NCI-H1436 treated with DMSO at 0.1 percent for 48 hours (cell line): ENCODE measurements at places on chromosomes 6 and 20.

- DNase-seq, result no peak
Measured at GRCh38 chr6:3427687-3428085, 29.2 kb downstream of the SLC22A23 start.

DNA sequence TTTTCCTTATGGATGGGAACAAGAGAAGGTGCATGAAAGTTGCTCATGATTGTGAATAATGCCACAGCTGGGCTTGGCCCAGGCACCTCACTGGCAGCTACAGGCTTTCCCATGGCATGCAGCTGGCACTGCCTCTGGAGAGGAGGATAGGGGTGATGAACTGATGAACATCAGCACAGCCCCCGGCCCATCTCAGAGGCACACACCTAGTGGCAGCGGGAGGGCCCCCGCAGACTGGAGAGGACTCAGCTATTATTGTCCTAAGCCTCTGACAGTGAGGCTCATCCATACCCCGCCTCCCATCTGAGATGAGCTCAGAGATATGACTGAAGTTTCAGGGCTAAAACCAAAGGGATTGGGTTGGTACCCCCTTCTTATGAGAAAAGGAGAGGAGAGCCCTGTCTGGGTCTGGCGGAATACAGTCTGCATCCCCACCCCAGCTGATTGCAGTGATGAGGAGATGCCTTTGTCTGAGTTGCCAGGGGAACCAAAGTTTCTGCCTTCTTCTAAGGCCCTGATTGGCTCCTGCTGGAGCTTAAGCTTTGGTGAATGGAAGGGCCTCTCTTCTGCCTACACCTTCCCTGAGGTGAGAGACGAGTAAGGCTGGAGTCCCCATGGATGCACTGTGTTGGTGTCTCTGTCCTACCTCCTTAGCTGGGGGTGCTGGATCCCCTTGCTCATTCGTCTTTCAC is 27.6 kb upstream of the EPB41L1 start:
- no peak for DNase-seq

GRCh38 chr6:161674930-161675682 is 401.2 kb upstream of the AGPAT4 start:
- DNase-seq, result no peak

DNA sequence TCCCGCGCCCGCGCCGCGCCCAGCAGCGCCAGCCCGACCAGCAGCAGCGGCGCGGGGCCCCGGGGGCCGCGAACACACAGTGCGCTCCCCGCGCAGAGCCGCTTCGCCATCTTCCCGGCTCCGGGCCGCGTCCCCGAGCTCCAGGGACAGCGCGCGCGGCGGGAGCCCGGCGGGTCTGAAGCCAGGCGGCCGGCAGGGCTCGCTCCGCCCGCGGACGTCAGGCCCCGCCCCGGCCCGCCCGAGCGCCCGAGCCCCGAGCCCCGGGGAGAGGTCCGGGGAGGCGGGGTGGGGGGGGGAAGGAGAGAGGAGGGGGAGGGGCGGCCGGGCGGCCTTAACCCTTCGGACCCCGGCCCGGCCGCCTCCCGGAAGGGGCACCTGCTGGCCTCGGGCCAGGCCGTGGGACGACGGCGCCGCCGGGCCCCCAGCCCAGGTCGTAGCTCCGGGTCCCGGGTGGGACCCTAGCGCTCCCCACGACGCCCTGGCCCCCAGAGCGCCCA is at the start of gene LAMA5:
TSS of gene LAMA5 (minus strand) at position 177 of the 497 bp plus-strand sequence. CDS start at position 110, 67 bp downstream.
- no peak for DNase-seq

DNA sequence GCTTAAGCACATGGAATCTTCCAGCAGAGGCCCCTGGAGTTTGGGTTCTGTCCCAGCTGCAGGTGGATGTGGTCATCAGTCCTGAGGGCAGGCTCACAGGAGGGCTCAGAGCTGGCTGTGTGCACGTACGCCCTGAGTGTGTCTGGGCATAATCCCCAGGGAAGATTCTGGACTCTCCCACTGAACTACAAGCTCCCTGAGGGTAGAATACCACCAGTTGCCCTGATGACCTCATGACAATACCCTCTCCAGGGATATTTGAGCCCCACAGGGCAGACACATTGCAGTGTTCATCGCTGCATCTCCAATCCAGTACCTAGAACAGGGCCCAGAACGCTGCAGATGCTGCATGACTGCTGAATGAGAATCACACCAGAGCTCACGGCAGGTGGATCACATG is 92.5 kb downstream of the BMP7 start:
- no peak for DNase-seq

DNA sequence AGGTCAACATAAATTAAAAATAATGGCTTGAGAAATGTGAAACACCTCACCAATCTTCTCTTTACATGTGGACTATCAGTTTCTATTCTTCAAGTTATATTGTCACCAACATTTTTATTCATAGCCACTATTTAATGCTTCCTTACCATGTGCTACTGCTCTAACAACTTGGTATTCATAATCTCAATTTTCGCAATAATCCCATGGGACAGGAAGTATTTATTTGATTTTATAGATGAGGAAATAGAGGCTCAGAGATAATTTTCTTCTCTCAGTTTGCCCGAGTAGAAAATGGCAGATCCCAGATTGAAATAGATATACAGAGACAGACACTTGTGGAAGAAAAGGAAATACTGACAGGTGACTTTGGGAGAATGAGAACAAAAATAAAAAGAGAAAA is 66.6 kb downstream of the FAM83B start:
- DNase-seq, result no peak

DNA sequence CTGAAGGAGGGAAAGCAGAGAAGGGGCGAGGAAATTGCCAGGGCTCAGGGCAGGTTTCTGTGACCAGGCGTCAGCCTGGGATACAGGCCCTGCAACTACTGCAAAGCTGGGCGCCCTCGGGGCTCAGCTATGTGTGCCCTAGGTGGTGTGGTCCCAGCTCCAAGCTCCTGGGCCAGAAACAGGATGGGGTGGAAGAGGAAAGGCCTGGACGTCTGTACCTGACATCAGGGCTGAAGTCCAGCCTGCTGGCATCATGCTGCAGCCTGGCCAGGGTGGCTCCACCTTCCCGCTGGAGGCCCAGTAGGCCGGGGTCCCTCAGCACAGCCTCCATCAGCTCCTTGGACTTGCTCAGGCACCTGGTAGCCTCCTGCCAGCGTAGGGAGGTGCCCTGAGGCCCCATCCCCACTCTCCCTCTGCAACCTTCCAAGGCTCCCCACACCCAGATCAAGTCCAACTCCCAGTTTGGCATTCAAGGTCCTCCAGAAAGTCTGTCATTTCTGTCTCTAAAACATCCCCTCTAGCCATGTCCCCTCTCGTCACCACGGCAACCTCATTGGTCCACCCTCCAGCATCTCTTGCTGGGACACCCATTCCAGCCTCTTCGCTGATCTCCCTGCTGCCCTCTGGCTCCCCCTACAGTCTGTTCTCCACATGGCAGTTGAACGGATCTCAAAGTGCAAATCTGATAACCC is 38.2 kb downstream of the KIAA1755 start:
- no peak for DNase-seq

GRCh38 chr20:31820228-31820627 is 1.1 kb downstream of the MYLK2 start:
- no peak for DNase-seq

DNA sequence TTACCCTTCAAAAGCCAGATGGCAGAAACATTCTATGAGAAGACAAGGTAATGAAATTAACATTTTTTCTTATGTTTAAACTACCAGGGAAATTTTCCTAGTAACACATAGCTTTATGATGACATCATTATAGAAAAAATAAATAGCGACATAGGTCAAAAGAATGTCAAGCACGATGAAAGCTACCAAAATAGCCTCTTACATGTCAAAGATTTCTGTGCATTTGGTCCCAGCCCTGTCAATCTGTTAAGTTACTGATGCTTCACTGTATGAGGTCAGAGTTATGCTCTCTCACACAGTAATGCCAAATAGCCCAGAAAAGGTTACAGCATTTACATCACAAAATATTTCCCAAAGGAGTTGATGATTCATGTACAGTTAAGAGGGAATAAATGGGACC is 199.8 kb upstream of the DEFB112 start:
- no peak for DNase-seq

DNA sequence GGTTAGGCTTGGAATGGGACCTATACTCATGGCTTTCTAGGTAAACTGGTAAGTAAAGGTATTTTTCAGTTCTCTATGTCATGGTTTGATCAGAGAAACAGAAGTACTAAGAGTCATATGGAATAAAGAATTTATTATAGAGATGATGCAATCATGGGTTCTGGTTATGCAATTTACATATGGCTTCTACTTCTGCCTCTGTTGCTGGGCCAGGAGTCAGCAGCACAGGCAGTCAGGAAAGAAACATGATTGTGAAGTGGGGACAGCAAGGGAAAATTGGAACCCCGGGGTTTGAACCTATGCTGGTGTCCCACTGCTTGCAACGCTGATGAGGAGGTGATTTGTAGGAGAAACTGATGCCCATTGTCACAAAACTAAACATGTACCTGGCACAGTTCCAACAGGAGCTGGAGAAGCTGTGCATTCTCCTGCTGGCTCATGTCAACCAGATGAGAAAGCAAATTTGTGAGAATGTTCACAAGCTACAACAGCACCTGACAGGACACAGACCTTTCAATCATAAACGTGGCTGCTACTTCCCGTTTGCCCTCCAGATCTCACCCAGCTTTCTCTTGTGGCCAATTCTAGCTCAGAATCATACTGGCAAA is 887.1 kb downstream of the TFAP2A start:
- DNase-seq, result no peak

DNA sequence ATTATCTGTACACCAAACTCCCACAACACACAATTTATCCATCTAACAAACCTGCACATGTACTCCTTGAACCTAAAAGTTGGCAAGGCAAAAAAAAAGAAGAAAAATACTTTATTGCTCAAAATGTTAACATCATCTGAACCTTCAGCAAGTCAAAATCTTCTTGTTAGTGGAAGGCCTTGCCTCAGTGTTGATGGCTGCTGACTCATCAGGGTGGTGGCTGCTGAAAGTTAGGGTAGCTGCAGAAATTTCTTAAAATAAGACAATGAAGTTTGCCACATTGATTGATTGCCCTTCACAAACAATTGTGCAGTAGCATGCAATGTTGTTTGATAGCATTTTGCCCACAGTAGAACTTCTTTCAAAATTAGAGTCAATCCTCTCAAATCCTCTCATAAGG is 2.7 kb upstream of the WFDC11 start:
- no peak for DNase-seq

DNA sequence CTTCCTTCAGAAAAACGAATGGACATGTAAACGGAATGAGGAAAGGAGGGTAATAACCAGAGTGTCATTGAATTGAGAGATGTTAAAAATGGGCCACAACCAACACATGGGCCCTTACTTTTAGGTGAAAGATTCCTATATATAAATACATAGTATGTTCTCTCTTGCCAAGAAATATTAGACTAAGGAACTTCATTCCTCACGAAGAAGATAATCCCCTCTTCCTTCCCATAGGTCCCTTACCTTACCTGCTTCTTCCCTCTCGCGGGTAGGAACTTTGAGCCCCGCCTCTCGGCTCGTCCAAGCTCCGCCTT is 295 bp upstream of the TBC1D22B start:
- DNase-seq, result no peak

- no peak for DNase-seq
Measured at GRCh38 chr6:73476723-73477122, 15.2 kb downstream of the MTO1 start.

GRCh38 chr6:75117701-75118100 is 88.2 kb downstream of the COL12A1 start:
- DNase-seq, result no peak

DNA sequence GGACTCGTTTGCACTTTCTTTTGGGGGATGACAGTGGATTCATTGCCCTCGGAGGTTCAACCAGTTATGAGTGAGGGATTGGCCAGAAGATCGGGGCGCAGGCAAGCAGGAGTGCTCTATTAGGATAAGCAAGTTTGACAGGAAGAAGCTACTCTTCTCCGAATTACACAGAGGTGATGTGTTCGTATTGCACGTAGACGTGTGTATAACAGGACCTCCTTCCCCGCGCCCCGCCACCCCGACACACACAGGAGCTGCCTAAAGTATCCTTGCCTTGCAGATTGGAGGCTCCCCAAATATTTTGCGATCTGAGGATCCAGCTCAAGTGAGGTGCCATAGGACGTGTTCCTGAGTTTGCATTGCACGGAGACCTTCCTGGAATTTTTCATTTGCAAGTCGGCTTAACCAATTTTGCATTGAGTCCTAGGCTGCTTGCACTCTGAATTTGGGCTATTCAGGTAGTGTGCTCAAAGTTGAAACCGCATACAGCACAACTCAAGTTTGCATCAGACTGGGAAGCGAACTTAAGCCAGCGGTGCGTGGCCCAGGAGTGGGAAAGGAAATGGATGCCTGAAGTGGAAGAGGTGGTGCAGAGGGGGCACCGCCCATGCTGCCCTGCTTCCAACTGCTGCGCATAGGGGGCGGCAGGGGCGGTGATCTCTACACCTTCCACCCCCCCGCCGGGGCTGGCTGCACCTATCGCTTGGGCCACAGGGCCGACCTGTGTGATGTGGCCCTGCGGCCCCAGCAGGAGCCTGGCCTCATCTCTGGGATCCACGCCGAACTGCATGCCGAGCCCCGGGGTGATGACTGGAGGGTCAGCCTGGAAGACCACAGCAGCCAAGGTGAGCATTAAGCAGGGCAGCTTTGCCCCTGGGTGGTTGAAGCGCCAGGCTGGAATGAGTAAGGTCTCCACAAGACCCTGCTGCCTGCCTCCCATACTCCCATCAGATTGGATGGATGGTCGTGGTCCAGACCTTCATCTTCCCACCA is 770 bp downstream of the TCF19 start:
- no peak for DNase-seq

DNA sequence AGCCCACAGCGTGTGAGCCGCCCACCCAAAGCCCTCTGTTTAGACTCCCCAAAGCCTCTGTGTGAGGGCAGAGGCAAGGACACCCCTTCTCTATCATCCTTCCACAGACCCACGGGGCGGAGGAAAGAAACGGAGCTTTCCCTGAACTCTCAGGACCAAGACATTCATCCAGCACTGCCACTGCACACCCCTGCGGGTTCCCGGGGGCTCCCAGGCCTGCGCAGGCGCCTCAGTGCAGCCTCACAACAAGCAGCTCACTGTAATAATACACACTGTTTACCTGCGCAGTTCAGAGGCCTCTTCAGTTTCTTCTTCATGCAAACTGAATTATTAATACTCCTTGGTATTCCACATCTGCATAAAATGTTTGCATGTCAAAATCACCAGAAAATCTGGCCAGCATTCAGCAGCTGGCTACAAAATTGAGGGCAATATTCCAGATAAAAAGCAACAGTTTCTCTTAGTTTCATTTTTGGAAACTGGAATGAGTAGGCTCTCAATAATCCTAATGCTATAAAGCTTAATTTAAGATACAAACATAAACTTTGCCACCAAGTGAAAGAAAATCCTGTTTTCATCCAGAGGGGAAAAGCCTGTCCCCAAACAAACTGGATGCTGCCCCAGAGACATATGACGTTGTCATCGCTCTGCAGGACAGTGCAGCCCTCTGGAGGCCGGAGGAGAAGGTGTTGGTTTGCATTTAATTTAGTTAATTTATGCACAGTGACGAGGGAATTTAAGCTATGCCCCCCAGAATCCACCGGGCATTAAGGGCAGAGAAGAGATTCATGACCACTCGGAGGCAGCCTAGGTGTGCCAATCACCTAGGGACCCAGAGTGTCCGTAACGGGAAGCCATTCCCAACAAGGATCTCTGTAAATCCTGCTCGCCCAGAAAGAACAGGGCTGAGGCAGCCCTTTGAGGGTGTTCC is 45.3 kb downstream of the NINL start:
- DNase-seq, result no peak

GRCh38 chr6:92559611-92560010 is 859.7 kb downstream of the EPHA7 start:
- no peak for DNase-seq
